ENCODE measurements at places on chromosomes 5 and 9.

- DNase-seq = no peak
Observed at GRCh38 chr5:144659634-144660227, 489.1 kb downstream of the KCTD16 start.

DNA sequence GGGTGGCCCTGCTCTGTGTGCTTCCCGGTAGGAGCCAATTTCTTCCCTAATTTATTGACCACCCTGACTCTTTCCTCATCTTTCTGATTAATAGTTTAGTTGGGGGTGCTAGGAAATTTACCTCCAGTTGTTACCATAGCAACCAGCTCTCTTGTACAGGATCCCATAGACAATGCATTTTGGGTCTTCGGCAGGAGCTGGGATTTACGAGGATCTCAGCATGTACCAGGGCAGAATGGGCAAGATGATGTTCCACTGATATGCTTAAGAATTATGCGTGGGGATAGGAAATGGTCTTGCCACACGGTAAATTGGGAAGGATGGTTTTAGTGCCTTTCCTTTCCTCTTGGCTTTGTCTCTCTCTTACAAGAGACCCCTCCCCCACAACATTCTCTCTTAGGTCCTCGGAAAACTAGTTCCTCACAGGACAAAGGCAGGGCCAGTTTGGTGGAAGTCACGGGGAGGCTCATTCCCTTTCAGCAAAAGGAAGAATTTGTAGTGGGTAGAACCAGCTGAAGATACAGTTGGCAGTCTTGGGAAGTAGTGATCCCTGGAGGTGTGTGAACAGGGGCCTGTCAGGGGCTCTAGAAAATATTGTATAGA, 133.4 kb upstream of the SHB start:
- DNase-seq = no peak

DNA sequence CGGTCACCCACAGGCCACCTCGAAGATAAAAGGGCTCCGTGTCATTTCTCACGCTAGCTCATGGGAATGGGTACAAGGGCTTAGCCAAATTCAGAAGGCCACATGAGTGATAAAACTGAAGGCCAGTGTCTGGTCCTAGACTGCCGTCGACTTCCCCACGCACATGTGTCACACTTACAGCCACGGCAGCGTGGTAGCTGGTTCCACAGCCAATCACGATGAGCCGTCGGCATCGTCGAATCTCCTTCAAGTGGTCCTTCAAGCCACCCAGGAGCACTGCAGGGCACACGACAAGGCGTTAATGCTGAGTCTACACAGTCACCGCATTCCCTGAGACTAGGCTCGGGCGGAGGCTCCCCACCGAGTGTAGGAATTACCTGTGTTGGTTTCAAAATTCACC, 24.7 kb upstream of the MAPK9 start:
- no peak for DNase-seq

- no peak for DNase-seq
Observed at GRCh38 chr5:172498431-172499129, 44.3 kb upstream of the SH3PXD2B start.

- DNase-seq = no peak
Observed at GRCh38 chr9:89729954-89730530, 125.2 kb downstream of the GADD45G start.

GRCh38 chr5:34915856-34916192, 313 bp downstream of the BRIX1 start:
- no peak for DNase-seq

DNA sequence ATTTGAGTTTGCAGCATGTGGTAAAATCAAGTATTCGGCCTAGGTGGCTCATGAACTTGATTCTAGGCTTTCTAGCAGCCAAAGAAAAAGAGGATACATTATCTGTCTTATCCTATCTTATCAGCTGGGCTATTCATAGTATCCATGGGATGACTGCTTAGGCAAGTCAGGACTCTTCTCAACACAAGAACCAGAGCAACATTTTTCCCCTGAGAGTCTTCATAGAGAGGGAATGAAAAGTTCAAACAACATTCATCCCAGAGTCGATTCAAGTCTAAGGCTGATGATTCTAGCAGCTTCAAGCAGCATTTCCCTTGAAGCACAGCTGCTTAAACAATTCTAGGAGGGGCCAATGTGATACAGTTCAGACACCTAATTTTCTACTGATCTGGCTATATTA, 3.0 kb downstream of the S100Z start:
- no peak for DNase-seq

- DNase-seq = no peak
Observed at GRCh38 chr5:31890046-31890445, 251.1 kb downstream of the PDZD2 start.

- DNase-seq = no peak
Observed at GRCh38 chr5:181087309-181087708, 43.7 kb downstream of the OR2V1 start.

All from stimulated activated naive CD4-positive, alpha-beta T cell (primary cell).